Transverse colon (tissue), 4 donors: ENCODE measurements at places on chromosomes 1 and 21.

DNA sequence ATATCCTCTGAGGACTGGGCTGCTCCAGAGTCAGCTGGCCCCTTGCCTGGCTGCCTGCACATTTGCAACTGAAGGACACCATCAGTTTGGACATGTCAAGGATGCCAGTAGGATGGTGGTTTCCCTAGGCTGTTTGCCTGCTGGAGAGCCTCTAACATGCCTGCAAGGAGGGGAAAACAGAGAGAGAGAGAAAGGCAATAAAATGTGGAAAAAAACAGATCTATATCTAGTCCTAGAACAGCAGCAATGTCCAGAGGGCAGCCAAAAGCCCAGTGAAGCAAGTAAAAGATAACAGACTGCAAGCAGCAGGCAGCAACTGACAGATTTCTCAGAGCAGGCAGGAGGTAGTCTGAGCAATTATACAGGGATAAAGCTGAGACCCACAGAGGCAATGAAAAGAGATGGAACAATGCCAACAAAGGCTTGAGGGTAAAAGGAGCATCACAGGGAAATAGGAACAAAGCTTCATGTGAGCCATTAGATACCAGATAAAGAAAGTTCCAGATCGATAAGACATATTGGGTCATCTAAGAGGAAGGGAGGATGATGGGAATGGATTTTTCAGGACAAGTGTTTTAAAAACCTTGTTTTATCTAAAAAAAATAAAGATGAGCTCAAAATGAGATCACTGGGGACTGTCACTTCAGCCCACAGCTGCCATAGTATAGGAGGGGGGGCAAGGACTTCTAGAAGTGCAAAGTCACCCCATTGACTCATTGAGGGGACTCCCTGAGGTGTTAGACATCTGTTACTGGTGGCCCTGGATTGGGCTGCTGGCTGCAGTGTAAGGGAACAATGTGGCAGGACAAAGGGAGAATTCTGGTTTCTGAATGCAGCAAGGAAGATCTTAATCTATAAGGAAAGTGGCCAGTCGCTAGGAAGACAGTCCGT is 38.6 kb upstream of the GADD45A start:
- DNase-seq = no peak

DNA sequence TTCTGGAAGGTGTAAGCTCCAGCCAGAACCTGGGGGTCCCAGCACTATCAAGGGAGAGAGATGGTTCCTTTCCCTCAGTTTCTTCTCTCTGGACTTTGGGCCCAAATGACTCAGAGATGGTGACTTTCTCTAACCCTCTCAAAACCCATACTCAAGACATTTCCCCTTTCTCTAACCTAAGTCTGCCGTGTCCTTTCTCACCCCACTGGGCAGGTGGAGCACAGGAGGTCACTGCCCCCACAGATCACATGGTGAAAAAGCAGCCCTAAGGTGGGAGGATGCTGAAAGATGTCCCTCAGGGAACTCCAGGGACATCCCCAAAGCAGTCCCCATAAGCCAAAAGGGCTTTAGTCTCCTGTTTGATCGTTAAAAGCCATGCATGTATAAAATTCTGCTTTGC is 173.7 kb downstream of the HIVEP3 start:
- no peak for DNase-seq

DNA sequence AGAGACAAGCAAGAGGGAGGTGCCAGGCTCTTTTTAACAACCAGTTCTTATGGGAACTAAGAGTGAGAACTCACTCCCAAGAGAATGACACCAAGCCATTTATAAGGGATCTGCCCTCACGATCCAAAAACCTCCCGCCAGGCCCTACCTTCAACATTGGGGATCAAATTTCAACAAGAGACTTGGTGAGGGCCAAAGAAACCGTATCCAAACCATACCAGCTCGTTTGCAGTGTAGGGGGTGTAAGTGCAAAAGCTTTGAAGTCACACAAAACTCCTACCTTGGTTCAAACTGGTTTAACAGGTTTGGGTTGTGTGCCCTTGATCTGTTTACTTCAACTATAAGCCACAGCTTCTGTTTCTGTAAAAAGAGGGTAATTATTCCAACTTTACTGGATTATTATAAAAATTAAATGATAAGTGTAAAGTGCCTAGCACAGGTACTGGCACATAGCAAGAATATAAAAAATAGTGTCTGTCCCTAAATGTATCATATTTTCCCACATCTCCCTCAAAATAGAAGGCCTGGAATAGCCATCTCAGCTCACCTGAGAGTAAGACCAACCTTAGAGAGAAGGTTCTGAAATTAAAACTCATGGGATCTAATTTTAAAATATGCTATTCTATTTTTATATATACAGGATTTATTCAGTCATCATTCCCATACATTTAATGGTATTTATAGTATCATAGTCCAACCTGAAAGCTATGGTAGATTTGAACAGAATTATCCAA is 7.0 kb upstream of the USP25 start:
- no peak for DNase-seq

- no peak for DNase-seq
Measured at GRCh38 chr1:234250747-234251146, 122.5 kb upstream of the COA6 start.

GRCh38 chr1:227299688-227300087 is 18.6 kb downstream of the CDC42BPA start:
- no peak for DNase-seq

DNA sequence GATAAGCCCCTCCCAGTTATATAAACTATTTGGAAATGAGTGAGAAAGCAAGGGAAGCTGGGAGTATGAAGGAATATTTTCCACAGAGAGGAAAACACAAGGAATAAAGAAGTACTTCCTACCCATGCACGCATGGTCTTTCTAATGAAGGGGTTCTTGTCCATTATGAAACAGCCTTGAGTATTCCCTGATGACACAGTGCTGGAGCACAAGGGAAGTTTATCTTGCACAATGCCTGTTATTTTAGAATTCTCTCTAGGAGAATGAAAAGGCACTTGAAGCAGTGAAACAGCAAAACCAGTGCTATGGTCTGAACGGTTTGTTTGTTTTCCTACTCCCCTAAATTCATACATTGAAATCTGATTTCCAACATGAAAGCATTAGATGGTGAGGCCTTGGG is 38.6 kb upstream of the ADAMTS1 start:
- no peak for DNase-seq

- DNase-seq = no peak
Measured at GRCh38 chr1:113677250-113678158, 81.8 kb downstream of the PHTF1 start.

DNA sequence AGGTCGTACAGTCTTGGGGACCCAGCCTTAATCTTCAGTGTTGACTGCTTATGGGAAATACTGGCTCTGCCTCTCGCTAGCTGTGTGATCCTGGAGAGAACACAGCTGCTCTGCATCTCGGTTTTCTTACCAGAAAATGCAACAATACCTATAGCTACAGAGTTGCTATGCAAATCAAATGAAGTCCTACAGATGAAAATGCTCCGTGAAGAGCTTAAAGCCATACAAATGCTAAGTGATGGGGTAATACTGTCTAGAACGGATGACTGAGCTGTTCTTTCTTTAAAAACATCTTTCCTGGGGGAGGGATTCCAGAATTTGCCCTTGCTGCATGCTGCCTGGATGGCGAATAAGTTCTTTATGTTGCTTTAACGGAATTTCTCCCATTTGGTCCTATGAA is 132.0 kb downstream of the ZBTB18 start:
- no peak for DNase-seq

DNA sequence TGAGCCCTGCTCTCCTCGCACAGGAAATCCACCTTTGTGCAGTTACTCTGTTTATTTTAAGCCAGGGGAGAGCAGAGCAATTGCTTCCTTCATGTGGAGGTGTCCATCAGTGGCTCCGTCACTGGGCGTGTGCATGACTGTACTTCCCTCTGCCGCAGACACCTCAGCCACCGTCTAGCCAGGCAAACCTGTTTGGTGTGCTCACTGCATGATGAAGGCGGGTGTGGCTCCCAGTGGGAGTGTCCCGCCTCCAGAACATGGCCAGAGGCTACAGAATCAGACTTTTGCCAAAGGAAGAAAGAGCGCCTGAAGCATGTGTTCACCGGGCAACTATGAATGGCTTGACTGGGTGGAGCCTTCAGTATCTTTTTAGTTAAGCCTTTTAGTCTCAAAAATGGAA is 26.1 kb upstream of the LAMC2 start:
- DNase-seq = peak; percentile 91

- DNase-seq = no peak
Measured at GRCh38 chr1:50851466-50851865, 108.6 kb downstream of the FAF1 start.

DNA sequence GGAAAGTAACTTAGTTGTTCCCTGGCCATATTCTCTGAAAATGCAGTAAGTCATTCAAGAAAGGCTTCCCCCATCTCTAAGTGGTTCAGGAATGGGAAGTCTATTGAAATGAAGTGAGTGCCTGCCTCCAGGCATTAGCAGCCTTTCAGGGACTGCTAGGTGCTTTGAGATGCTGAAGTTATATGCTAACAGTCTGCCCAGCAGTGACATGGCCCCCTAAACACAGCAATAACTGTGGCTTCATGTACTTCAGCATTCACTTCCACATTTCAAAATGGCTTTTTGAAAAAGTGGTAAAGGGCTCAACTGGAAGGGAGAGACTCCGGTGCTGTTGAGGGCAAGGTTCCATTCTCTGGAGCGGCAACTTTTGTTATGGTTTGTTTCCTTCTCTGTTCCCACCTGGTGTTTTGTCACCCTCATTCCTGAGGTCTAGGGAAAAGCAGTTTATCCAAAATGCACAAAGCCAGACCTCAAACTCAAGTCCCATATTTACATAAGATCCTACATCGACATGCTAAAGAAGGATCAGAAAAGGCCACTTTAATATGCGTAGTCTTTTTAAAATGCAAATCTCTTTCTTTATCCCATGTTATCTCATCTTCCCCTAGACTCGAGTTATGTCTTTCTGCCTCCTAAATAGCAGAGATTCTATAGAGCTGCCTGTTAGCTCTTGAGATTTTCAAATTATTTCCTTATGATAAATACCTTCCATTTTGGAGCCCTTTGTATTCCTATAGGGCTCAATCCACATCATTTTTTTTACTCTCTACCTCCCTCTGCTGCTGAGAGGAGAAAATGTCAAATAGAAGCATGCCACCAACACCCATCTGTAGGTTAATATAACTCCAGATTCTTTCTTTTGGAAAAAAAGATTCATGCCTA is 34.2 kb upstream of the LRRC8C start:
- no peak for DNase-seq

DNA sequence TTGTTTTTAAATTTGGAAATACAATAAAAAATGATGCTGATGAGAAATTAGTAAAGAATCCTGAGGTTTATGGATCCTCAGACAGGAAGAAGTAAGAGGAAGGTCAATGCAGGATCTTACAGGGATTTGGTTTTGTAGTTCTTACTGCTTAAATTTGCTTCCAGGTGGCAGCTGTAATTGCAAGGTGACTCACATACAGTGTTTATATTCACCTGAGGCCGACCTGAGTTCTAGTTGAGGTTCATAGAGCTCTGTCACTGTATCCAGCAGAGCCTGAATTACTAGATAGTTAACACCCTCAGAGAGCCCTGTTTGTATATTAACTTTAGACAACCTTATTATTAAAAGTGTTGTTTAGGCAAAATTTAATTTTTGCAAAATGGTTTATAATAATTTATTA is 1.4 kb upstream of the WDR26 start:
- DNase-seq = no peak

DNA sequence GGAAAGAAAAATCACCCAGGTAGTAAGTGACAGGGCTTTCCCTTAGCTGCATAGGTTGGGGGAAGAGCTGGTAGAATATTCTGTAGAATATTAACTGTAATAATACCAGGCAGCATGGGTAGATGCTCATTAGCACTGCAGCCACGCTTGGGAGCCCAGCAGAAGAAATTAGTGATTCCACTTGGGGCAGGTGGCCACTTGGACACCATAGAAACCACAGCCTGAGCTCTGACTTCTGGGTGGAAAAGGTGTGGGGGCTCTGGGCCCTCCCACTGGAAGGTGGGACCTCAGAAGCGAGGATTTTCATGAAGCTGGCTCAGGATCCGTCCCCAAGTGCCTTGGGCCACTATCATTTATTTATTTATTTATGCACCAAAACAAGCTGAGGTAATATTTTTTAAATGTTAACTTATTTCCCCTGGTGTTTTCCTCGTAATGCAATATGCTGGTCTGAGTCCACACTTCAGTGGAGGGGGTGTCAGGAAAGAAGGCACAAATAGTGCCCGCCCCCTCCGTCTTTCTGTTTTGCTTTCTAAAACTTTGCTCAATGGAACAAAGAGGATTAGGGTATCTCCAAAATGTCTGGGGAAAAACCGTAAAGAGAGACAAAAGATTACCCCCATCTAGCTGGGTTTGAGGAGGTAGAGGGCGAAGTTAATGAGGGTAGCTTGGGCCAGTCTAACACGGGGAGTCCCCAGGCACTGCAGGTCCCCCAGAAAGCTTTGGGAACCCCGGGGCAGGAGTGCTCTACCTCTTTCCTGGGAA is 75.2 kb upstream of the GADD45A start:
- DNase-seq = no peak

- DNase-seq = no peak
Measured at GRCh38 chr1:47675047-47675675, 237.3 kb downstream of the FOXD2 start.

DNA sequence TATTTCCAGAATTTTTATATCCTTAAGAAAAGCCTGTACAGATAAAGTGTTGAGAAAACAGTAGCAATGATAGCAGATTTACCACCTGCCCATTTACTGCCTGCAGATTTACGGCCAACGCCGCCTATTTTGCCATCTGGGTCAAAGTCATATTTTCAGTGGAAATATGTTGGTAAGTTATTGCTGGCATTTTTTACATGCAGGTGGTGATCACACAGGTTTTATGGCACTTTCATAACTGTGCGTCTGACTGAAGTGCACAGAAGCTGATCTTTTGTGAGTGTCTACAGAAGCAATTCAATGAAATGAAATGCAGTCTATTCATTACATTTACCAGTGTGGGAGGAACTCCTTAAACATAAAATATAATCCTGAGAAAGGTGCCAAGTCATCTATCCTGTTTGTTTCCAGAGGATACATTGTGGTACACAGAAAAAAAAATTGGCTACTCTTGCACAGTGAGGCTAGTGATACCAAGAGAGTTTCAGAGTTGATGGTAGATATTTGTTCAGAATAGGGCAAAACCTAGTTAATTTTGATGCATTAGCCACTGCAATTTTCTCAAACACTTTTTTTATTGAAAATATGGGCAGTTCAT is 458.5 kb downstream of the NEGR1 start:
- peak; percentile 64 for DNase-seq

DNA sequence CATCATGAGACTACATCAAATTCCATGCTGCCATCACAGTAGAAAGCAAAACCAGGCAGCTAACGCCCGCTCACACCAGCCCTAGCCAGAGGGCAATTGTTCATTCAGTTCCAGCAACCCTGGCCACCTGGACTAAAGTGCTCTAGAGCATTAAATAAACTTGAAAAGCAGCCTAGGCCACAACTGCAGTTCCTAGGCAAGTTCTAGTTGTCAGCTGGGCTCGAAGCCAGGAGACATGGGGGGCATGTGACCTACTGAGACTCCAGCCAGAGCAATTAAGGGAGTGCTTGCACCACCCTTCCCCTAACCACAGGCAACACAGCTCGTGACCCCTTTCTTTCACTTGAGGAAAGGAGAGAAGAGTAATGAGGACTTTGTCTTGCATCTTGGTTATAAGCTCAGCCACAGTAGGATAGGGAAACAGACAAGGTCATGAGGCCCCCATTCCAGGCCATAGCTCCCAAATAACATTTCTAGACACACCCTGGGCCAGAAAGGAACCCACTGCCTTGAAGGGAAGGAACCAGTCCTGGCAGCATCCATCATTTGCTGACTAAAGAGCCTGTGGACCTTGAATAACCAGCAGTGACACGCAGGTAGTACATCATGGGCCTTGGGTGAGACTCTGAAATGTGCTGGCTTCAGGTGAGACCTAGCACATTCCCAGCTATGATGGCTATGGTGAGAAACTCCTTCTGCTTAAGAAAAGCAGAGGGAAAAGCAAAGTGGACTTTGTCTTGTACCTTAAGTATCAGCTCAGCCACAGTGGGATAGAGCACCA is 77.0 kb downstream of the ZZZ3 start:
- DNase-seq = peak; percentile 56
